Stimulated activated CD4-positive, alpha-beta T cell treated with anti-CD3 and anti-CD28 coated beads, Interleukin-1b, Interleukin-23, amount 100 ng/mL, for 24 hours (primary cell): ENCODE measurements at places on chromosomes 6 and 20.

DNA sequence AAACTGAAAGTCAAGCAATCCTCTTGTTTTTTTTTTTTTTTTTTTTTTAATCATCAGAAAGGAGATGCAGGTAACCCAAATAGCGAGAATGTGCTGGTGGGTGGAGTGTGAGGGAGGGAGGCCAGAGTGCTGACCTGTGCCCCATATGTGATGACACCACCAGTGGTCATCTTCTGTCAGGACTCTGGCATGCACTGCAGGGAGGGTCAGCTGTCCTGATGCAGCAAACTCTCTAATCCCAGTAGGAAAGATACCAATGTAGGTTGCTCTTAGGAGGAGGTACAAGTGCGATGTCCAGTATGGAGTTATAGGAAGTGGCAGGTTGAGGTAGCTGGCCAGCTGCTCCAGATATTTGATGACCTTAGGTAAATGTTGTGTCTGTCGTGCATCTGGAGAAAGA lies 2.8 kb upstream of the CST4 start:
- DNase-seq, result no peak

- no peak for DNase-seq
Measured at GRCh38 chr6:137086031-137086430, 41.3 kb upstream of the IL20RA start.

- no peak for DNase-seq
Measured at GRCh38 chr6:11994875-11995461, 17.1 kb upstream of the HIVEP1 start.

GRCh38 chr6:33014841-33015634 lies 5.6 kb upstream of the HLA-DOA start:
- peak; percentile 20 for DNase-seq

DNA sequence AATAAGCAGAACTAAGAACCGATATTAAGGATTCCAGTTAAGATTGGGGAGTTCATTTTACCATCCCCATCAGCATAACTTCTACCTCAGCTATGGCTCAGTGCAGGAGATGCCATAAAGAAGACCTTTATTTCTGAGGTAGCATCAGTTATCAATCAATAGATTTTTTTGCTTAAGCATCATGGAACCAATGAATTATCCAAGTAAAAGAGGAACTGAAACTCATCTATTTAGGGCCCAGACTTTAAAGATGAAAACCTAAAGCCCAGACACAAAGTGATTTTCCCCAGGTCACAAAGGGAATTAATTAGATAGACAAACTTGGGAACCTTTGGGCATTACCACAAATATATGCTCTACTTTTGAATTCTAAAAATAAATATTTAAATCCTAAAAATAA lies 59.2 kb upstream of the TINAG start:
- DNase-seq, result no peak

DNA sequence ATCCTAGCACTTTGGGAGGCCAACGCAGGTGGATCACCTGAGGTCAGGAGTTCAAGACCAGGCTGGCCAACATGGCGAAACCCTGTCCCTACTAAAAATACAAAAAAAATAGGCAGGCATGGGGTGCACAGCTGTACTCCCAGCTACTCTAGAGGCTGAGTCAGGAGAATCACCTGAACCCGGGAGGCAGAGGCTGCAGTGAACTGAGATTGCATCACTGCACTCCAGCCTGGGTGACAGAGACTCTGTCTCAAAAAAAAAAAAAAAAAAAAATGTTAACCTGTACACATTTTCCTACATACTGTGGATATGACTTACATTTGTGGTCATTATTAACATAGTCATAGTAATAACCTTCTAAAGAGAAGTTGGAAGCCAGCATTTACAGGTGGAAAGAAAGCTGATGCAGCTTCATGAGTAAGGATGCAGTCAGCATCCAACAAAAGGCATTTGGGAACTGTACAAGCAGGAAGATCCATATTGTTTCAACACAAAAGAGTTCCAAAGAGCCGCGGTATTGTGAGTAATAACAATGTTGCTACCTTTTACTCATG lies 186.2 kb downstream of the GPX5 start:
- no peak for DNase-seq

DNA sequence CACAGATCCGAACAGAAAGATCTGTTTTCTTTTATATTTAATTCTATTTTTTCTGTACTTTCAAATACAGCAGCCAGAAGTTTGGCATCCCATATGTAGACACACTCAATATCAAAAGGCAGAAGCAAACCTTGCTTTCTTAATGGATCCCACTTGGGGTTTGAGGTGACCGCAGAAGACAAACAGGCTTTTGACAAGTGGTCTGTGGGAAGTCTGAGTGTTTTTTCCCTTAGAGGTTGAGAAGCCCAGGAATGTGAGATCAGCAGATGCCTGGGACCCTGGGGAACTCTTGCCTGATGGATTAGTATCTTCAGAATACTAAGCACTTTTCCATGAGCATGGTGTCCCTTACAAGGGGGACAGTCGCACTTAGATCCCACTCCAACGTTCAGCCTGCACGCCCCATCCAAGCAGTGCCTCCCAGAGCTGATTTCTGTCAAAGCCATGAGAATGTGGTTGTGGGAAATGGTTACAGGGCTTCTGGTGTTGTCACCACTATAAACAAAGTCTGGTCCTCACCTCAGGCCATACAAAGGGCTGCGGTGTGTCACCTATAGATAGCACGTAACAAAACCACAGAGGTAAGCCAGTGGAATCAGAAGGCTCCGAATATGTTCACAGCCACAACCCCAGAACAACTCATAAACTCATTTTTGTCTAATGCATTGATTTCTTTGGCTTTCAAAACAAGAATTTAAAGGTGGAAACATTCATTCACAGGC lies 12.7 kb downstream of the IL17F start:
- DNase-seq, result no peak

DNA sequence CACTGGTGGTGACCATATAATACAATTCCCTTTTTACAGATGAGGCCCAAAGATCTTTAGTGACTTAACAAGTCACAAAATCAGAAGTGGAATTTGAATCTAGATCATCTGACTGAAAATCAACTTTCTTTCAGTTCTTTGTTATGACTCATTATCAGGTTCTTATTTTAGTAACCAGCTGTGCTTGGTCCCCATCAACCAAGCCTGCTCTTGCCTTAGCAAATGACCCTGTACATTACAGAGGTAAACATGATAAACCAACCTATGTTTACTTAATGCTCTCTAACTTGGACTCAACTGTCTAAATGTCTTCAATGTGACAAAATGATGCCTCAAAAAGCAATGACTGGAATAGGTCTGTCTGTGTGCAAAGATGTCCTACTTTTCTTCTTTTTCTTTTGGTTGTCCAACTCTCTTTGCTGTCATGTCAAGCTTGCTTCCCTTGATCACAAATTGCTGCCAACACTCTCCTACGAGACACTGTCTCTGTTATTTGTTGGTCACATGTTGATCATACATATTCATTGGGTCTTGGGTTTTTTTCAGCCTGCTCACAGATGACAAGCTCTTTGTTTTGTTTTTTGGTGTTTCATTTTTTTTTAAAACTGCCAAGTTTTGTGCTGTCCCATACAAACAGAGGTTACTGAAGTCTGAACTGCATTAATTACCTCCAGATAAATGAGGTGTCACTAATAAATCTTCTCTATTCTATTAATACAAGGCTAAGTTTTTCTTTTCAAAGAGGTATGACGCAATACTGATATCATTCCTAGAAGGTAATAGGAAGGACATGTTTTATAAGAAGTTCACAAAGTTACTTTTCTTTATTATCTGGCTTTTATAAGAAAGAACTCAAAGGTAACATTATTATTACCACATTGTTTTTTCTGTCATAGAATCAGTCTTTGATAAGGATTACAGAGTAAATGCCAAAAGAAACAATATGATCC lies 62.2 kb upstream of the PLN start:
- DNase-seq, result no peak

DNA sequence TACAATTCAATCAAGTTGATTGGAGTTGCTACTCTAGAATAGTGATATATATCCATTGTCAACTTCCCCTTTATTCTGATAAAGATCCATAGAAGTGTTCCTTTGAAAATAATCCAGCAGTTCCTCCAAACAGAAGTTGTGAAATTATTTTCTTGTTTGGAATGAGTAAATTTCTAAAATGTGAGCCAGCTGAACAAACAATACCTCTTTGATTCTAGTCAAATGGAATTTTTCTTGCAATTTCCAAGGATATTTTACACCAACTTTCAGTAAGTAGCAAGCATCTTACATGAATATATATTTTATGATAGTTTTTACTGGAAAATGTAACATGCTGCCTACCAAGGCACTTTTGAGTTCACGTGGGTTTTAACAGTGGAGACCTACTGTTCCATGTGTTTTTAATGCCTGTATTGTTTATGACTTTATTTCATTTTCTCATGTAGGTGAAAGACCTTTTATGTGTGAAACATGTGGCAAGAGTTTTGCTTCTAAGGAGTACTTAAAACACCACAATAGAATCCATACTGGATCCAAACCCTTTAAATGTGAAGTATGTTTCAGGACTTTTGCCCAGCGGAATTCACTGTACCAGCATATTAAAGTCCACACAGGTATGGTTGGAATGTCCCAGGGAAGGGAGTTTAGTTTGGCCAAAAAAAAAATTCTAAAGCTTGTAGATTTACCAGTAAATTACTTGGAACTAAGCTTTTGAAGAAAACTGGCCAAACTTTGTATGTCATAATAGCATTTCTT lies 6.5 kb downstream of the GZF1 start:
- DNase-seq, result no peak

DNA sequence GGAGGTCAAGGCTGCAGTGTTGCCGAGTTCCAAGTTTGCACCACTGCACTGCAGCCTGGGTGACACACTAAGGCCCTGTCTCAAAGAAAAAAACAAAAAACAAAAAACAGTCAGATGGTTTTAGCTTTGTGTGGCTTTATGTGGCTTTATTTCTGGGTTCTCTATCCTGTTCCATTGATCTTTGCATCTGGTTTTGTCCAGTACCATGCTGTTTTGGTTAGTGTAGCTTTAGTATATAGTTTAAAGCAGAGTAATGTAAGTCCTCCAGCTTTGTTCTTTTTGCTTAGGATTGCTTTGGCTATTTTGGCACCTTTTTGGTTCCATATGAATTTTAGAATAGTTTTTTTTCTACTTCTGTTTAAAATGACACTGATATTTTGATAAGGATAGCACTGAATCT lies 225.5 kb downstream of the HDGFL1 start:
- no peak for DNase-seq

GRCh38 chr6:143107911-143108761 lies 47.4 kb downstream of the AIG1 start:
- DNase-seq, result no peak

DNA sequence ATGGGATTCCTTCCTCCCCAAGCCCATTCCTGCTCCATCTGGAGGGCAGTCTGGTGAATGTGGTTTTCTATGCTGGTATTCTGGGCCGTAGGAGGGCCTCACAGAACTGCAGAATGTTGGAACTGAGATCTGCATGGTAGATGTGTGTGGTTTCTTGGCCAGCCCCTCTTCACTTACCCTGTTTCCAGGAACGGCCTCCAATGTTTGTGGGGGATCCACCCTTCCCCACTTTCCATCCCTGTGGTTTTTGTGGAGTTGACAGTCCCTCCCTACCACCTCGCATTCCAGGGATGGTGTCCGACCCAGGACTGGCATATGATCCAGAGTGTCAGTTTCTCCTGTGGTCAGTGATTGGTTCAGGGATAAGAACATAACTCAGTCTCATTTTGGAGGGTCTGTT lies 26.7 kb upstream of the TMEM14A start:
- no peak for DNase-seq

DNA sequence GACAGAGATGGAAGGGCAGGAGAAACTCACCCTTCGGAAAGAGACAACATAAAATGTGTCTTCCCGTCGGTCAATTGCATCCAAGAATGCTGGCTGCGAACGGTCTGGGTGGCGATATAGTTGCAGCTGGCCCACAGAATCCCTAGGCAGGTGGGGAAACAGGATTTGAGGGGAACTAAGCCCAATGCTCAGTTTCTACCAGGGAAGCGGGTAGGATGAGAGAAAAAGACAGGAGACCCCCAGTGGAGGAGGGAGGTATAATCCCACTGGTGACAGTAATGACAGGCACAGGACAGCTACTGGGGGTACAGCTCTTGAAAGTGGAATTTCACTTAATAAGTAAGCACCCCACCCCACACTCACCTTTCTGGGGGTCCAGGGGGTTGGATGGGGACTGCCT lies 7.5 kb upstream of the TNXB start:
- DNase-seq, result no peak
